ENCODE measurements at places on chromosomes 2 and 18. TPM values are rescaled to one million over a fixed set of nuclear protein-coding genes. Genes with fewer than 3 reads are reported as not detected.
A peak's percentile ranks its signal among the peaks of the same experiment; 100 is the strongest.

GRCh38 chr2:44886414-44886813, 55.1 kb upstream of the SIX3 start:
- DNase-seq: no peak

DNA sequence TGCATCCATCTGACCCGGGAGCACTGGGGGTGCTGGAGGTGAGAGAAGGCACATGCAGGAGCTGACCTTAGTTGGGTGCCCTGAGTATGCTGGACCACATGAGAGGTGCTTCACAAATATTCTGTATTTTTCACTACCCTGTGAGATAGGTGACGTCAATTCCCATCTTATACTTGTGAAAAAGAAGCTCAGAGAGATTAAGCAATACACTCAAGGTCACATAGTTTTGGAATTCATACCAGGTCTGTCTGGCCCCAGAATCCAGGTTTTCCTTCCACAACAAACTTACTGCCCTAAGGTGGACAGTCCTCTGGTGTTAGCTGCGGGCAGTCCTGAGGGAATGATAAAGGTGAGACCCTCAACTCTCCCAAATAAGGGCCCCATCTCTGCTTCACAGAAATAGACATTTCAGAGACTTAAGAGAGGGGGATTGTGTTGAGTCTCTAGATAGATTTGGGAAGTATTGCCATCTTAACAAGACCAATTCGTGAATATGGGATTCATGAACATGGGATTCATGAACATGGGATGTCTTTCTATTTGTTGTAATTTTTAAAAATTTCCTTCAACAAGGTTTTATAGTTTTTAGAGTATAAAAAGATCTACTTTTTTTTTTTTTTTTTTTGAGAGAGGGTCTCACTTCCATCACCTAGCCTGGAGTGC, 64.0 kb upstream of the SMAD7 start:
- no peak for DNase-seq

- DNase-seq: no peak
These were observed 199.4 kb upstream of the ID2 start for GRCh38 chr2:8482432-8482831.

GRCh38 chr18:79987566-79987965, 797 bp downstream of the TXNL4A start:
- no peak for DNase-seq

- DNase-seq: no peak
These were observed 145.7 kb upstream of the GLI2 start for GRCh38 chr2:120589771-120590608.

GRCh38 chr2:953408-953807, 2.8 kb downstream of the SNTG2 start:
- no peak for DNase-seq

- DNase-seq: no peak
These were observed 105.0 kb upstream of the CDC42EP3 start for GRCh38 chr2:37776487-37776886.

GRCh38 chr18:53644799-53645471, 579.5 kb downstream of the MBD2 start:
- no peak for DNase-seq

DNA sequence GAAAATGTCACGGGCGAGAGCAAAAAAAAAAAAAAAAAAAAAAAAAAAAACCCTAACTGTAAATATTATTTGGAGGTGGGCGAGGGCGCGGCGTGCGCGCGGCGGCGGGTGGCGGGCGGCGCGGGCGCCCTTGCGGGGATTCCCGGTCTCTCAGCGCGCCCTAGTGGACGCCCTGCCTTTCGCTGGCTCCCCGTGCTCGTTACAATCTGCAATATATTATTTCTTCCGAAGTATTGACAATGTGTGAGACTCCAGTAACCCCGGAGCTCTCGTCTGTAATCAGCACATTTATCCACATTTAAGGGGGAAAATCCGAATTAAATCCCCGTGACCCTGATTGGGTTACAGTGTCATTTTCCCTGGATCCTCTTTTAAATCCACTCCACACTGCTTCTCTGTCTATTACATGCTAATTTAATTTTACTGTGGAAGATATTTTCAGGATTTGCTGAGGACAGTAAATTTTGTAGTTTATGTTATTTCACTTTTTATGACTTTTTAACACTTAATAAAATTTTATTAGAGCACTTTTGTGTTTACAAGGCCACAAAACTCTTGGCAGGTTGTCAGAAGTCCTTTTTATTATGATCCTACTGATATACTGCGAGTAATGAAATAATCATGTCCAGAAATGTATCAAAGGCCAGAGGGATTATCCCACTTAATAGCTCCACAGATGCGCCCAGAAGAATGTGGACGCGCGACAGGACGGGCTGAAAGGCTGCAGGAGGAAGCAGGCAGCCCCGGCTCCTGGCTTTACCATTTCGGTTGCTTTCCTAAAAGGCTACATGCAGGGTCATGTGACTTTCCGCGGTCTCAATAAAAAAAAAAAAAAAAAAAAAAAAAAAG, 369.1 kb downstream of the MTX2 start:
- DNase-seq: peak; percentile 24

DNA sequence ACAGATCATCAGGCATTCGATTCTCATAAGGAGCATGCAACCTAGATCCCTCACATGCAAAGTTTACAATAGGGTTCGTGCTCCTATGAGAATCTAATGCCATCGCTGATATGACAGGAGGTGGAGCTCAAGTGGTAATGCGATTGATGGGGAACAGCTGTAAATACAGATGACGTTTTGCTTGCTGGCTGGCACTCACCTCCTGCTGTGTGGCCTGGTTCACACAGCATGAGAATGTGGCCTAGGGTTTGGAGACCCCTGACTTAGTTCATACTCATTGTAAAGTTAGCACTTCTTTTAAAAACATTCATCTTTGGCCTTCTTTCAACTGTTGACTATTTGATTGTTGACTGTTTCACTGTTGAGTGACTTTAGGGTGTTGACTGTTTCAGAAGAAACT, 8.7 kb upstream of the CHMP1B start:
- no peak for DNase-seq

DNA sequence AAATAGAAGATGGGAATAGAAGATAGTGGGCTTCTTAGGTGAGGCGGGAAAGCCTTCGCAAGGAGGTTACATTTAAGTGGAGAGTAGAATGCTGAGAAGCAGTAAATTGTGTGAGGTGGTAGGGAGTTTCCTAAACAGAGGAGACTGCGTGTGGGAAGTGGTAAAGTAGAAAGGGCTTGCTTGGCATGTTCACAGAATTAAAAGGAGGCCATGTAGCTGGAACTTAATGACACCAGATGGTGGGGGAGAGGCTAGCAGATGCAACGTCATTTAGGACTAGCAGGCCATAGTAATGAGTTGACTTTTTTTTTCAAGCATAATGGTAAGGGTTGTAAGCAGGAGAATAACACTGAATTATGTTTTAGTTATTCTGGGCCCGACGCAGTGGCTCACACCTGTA, 13.0 kb upstream of the RTN4 start:
- DNase-seq: no peak

GRCh38 chr2:160125828-160126227, 63.4 kb upstream of the PLA2R1 start:
- no peak for DNase-seq

- no peak for DNase-seq
These were observed 19.5 kb upstream of the DTNB start for GRCh38 chr2:25692737-25693445.

GRCh38 chr2:38260469-38260868, 116.6 kb downstream of the ATL2 start:
- no peak for DNase-seq

DNA sequence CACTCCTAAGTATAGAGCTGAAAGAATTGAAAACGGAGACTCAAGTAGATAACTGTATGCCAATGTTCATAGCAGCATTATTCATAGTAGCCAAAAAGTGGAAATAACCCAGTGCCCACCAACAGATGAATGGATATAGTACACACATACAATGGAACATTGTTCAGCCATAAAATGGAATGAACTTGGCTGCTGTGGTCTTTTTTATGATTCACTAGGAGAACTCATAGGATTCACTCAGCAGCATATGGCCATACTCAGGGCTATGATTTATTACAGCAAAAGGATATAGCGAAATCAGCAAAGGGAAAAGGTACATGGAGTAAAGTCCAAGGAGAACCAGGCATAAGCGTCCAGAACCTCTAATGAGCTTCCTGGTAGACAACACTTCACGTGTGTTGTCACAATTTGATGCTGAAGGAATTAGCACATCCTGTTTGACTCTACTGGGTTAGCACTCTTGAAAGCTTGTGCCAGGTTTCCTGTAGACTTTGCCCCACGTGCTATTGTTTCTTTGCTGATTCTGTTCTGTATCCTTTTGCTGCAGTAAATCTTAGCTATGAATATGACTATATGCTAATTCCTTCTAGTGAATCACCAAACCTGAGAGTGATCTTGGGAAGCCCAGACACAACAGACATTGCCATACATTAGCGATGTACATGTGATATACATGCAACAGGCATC, 15.7 kb downstream of the SPC25 start:
- DNase-seq: no peak

DNA sequence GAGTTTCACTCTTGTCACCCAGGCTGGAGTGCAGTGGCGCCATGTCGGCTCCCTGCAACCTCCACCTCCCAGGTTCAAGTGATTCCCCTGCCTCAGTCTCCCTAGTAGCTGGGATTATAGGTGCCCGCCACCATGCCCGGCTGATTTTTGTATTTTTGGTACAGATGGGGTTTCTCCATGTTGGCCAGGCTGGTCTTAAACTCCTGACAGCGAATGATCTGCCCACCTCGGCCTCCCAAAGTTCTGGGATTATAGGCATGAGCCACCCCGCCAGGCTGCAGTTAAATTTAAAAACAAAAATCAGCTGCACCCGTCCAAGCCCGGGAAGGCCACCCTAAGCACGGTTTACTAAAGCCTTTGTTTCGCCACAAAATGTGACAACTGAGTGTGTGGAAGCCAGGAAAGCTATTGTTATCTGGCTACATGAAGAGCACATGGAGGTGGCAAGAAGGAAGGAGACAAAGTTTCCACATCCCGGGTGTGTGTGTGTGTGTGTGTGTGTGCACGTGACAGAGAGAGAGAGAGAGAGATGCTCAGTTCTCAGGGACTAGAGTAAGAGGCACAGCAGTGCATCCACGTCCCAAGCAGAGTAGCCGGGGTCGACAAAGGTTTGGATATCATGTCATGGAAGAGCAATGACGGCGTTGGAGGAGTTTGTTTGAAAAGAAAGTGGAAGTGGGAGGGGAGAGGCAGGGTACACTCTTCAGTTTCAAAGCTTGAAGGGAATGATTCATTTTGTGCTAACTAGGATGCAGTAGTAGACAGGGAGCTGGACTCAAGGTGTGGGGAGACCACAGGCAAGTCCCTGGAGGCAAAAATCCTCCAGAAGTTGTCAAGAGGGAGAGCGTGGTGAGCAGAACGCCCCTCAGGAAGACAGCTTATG, 20.1 kb downstream of the INPP5D start:
- DNase-seq: no peak

DNA sequence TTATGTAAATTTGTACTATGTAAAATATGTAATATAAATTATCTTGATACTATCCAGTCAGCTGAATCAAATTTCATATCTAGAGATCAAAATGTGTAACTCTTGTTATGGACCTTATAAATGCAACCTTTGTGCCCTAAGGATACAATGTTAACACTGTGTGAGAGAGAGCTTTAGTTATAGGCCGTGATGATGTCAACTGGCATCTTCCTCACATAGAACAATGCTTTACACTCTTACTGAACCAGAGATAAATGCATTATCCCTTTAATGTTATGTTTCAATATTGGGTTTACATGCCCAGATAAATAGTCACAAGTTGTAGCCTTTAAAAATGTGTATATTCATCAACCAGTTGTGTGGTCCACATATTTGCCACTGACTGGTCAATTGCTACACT, 115.1 kb downstream of the KCNJ3 start:
- DNase-seq: no peak

DNA sequence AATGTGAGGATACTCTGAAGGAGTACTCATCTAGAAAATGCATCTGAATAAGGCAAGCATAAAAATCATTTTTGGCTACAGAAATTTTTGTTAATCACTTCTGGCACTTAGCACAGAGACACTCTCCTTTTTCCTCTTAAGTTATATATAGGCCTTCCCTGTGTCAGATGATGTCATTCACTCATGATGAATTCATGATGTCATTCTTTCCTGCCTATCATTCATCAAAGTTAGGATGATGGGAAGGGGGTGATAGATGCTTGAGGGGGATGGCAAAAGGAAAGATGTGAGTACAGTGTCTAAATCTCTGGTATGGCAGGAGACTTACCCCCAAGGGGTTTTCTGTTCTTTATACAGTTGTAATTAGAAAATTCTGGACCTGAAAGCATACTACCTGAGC, 42.0 kb downstream of the MAP3K20 start:
- DNase-seq: no peak

The DLX2 gene
- 0.16 TPM for total RNA-seq

The COL4A4 gene
- 10.9 TPM for total RNA-seq

The HSPE1 gene
- total RNA-seq: 116 TPM

The FZD7 gene
- total RNA-seq: 0.33 TPM
